ENCODE measurements at places on chromosomes 16 and 17. TPM values are rescaled to one million over a fixed set of nuclear protein-coding genes. Genes with fewer than 3 reads are reported as not detected.

The CA4 gene
- polyA plus RNA-seq = not detected

GRCh38 chr16:57562669-57563486 lies 20.4 kb downstream of the ADGRG5 start:
- DNase-seq = no peak

The MT3 gene
- not detected for polyA plus RNA-seq

GRCh38 chr17:78105101-78105500 lies 23.5 kb downstream of the TMC6 start:
- DNase-seq = no peak

The IGFBP4 gene
- 1.2 TPM for polyA plus RNA-seq

DNA sequence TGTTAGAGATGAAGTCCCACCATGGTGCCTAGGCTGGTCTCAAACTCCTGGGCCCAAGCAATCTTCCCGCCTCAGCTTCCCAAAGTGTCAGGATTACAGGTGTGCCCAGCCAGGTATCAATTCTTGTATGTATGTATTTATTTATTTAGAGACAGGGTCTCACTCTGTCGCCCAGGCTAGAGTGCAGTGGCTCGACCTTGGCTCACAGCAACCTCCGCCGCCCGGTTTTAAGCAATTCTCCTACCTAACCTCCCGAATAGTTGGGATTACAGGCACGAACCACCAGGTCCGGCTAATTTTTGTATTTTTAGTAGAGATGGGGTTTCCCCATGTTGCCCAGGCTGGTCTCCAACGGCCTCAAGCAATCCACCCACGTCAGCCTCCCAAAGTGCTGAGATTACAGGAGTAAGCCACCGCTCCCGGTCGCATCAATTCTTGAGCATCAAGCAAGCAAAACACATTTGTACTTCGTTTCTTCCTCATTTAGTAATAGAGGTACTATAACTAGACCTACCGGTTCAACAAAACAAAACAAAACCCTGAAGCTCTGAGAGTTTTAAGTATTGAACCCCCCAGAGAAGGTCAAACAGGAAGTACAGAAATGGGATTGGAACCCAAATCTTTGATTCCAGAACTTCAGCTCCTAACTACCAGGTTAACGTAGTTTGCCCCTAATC lies 1.0 kb upstream of the ZNF500 start:
- DNase-seq = no peak

The SPN gene
- 134 TPM for polyA plus RNA-seq

DNA sequence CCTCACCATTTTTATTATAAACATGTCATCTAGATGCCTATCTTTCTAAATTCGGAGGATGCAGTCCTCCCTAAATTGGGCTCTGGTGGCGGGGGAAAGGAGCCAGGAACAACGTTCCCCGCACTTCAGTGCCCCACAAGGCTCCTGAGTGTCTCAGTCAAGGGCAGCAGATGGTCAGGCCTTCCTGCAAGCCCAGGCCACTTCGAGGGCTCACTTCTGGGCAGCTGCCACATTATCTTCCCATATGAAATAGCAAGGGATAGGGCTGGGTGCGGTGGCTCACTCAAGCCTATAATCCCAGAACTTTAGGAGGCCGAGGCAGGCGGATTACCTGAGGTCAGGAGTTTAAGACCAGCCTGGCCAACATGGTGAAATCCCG lies 32.3 kb downstream of the FBXO31 start:
- DNase-seq = no peak

GRCh38 chr17:72171703-72172667 lies 51.2 kb downstream of the SOX9 start:
- no peak for DNase-seq

The TP53TG3 gene
- not detected for polyA plus RNA-seq

DNA sequence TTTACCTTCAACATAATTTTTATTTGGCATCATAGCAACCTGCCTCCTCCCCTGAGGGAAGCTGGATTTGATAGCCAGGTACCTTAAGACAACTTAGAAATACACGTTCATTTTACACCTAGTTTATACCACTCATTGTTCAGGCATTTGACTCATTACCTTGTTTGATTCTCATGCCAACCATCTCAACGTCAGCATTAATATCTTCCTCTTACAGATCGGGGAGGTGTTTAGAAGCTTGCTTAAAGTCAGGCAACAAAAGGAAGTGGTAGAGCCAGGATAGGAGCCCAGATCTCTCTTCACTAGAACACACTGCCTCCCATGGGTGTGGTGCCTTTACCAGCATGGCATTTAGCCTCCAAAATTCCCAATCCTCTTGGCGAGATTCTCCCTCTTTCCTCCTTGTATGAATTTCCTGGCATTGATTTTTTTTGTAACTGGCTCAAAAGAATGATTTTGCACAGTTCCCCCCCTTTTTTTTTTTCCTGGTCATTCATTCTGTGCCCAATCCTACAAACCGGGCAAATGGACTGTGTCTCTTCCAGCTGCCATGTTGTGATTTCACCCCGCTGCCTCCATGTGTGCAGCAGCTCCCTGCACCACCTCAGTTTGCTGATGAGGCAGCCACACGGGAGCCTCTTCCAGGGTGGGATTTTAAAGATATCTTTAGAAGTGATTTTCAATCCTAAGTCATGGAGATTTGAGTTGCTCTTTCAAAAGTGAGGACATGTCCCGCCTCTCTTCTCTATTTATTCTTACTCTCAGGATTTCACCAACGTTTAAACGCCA lies 383.6 kb downstream of the UTP18 start:
- no peak for DNase-seq

Measured in CD4-positive, CD25-positive, alpha-beta regulatory T cell (primary cell).